ENCODE measurements at places on chromosomes 13 and 19.
A peak's percentile ranks its signal among the peaks of the same experiment; 100 is the strongest.

- DNase-seq = no peak
Measured at GRCh38 chr13:80074143-80074752, 266.7 kb downstream of the SPRY2 start.

DNA sequence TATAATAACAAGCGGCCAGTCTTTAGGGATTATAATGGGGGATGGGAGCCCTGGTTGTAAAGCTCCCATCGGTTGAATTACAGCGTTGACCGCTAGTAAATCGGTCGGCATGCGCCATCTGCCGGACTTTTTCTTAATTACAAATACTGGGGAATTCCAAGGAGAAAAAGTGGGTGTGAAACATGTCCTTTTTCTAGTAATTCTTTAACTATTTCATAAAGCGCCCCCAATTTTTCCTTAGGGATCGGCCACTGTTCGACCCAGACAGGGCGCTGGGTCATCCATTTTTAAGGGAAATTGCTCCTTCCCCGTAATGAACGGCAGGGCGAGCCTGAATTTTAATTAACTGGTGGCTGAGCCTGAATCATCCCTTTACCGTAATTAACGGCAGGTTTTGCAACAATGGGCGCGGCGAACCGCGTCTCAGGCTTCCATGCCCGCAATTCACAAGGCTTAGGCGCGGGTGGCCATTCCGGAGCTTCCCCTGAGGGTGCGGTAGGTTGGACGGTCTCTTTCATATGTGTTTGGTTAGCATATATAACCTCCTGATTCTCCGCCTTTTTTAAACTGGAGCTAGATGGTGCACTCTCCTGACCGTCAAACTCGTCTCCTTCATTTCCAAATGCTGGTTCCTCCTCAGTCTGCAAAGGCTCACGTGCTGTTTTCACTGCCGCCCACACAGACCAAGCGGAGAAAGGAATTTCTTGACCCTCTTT lies 30.2 kb upstream of the EVI5L start:
- DNase-seq = peak; percentile 50

GRCh38 chr13:22463089-22463488 lies 717.7 kb upstream of the SGCG start:
- no peak for DNase-seq

DNA sequence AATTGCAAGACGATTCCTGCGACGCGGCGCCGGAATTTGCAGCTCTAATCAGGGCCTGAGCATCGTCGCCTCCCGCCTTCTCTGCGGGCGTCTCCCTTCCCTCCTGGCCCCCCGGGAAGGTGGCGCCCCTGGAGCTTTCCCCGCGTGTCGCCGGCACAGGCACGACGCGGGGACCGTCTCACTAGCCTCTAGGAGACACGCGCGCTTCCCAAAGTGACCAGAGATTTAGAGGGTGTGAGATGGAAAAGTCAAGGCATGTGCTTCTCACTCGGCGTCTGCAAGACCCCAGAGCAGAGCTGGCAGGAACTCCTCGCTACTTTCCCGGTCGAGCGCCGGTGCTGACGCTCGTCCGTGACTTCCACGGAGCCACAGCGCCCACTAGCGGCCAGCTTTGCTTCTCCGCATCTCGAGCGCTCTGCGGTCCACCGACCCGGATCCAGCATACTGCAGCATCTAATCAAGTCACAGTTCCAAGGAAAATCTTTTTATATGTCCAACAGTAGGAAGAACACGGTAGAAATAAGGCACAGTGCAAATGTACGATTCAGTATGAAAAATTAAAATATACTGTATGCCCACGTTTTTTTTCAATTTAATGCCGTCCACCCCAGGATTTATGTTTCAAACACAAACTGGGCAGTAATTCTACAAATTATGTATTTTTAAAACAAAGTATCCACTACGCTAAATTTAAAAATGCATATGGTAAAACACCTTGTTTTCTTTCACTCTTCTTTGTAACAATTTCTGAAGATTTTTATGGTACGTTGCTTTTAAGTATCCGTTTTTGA lies 977 bp upstream of the EFNB2 start:
- peak; percentile 78 for DNase-seq

DNA sequence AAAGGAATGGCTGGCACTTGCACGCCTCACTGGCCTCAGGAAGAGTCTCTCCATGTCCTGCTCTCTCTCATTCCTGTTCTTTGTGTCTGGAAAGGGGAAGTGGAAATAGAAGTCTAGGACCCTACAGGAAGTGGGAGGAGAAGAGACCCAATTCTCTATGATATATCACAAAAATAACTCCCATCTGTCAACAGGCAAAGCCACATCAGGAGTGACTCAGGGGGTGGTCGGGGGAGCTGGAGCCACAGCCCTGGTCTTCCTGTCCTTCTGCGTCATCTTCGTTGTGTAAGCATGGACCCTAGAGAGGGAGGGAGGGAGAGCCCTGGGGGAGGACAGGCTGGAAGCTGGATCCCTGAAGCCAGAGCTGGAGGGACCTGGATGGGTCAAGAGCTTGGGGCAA lies 3.0 kb downstream of the SIGLEC9 start:
- DNase-seq = no peak

Data from T-helper 2 cell treated with Interferon-gamma antibody and Interleukin-4, amounts not matched to agents 5 μg/mL and 100 μg/mL, for 36 hours (primary cell).